ENCODE measurements at places on chromosomes 1 and 21.

DNA sequence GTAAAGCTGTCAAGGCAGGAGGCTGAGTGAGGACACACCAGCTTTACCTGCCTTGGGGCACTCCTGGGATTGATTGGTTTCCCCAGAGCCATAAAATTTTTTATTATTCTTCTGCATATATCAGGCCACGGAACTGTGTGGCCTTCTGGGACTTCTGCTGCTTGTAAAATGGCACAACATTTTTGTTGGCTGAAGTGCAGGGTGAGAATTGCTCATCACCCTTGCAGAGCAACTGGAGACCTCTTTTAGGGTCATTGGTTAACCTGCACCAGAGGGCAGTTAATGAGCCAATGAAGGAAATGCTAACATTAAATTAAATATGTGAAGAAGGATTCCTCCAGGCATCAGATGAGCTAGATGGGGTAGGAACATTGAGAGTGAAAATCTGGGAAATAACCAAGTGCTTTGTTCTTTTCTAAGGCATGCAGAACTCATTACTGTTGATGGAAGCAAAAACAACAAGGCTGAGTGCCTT, 87.7 kb downstream of the LTN1 start:
- DNase-seq = no peak

DNA sequence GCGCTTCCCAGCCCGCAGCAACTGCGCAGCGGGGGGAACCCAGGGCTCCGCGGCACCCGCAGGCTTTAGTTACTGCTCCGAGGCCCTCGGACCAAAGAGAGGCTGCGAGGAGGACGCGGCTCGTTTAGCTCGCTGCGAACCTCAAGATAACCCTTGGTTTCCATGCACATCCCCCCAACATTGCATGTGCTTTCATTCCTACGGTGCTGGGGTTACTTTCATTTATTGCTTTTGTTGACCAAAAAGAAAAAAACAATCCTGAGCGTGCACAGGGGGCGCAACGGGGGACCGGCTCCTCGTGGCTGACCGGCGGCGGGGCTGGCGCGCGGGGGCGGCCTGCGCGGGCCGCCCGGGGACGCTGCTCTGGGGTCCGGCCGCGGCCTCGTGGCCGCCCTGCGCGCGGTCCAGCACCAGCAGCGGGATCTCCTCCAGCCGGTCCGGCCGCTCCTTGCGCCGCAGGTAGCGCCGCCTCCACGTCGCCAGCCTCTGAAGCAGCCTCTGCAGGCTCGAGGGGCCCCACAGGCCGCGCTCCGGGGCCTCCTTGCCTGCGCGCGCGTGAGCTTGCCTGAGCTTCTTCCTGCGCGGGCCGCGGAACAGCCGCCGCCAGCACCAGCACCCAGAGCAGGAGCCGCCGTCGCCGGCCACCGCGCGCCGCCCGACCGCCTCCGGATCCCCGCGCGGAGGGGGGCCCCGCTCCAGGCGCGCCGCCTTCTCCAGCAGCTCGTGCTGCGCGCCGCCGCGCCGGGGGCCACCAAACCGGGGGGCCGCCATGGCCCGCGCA, 77.4 kb downstream of the DESI2 start:
- peak; percentile 26 for DNase-seq

DNA sequence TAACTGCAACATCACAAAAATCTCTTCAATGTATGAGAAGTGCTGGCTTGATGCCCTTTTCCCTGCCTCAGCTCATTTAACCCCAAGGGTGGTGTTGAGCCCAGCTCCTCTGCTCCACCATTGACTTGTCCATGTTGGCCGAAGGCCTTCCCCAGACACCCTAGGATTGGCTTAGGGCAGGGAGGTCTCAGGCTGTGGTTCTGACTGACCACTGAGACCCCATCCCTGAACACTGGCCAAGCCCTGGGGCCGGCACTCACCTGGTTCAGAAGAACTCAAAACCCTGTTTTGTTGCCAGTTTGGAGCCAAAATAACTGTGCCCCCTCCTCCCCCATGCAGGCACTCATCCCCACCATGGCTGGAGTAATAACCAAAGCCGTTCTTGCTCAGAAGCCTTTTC, 38.6 kb downstream of the NENF start:
- DNase-seq = no peak

DNA sequence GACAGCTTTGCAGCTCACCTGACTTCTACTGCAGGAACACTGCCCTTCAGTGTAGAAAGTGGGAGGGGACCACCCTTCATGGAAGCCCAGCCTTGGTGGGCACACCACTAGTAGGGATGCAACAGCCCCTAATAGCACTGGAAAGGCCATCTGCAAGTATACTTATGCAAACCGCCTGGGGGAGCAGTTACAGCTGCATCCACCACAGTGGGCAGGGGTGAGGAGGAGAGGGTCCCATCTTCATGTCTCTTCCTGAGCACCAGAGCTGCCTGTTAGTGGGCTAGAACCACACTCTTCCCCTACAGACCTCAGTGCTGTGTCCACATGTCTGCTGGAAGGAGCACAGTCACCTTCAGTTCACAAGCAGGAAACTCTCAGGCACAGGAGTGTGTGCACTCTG, 66.2 kb upstream of the LHX8 start:
- DNase-seq = no peak

DNA sequence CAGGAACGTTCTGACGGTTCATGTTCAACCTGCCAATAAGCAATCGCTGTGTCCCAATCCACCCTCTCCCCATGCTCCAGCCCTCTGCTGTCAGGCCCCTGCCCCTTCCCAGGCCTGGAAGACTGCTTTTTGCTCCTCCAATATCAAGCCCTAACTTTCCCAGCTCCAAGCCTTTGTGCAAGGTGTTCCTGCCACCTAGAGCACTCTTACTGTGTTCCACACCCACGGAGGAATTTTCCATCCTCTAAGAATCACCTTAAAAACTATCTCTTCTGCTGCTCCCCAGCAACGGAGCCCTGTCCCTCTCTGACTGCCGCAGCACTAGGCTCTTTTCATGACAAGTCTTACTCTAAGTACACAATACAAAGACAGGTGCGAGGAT, 657.9 kb downstream of the AJAP1 start:
- DNase-seq = no peak

- DNase-seq = no peak
Measured at GRCh38 chr1:12314333-12314903, 84.6 kb downstream of the VPS13D start.

GRCh38 chr1:231695439-231696255, 69.1 kb downstream of the DISC1 start:
- no peak for DNase-seq

- peak; percentile 1 for DNase-seq
Measured at GRCh38 chr1:35220976-35221375, 28.0 kb upstream of the SFPQ start.

- DNase-seq = no peak
Measured at GRCh38 chr1:43901196-43901961, 32.2 kb upstream of the ARTN start.

DNA sequence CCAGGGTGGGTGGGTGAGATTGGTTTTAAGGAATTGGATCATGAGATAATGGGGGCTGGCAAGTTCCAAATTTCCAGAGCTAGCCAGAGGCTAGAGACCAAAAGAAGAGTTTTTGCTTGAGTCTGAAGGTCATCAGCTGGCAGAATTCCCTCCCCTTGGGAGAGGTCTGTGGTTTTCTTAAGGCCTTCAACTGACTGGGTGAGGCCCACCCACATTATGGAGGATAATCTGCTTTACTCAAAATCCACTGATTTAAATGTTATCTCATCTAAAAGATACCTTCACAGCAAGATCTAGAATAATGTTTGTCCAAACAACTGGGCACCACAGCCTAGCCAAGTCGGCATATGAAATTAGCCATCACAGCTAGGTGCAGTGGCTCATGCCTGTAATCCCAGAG, 156.4 kb downstream of the URB2 start:
- DNase-seq = no peak

DNA sequence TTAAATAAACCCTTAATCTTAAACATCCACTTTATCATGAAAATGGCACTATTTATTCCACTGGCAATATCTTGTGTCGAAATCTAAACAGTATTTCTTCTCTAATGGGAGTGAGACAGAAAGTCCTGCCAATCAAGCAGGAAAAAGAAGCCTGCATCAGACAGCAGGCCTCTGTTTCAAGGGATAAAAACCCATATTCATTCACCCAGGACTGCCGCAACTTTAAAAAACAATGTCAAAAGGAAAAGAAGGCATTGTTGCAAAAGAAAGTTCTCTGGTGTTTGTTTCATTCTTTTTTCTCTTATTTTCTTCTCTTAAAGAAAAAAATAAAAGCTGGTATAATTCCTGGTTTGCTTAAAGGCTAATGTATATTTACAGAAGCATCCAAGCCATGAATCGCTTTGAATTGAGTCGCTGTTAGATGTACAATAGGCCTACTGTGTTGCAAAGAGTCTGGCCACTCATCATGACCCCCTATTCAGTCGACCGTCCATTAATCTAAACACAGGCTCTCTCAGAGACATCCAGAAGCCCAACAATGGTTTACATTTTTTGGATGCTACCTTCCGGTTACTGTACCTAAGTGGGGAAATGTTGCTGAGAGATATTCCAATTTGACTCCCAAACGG, 48.7 kb upstream of the ZC3H11B start:
- DNase-seq = no peak

- DNase-seq = no peak
Measured at GRCh38 chr1:59678040-59678439, 136.7 kb upstream of the HOOK1 start.

DNA sequence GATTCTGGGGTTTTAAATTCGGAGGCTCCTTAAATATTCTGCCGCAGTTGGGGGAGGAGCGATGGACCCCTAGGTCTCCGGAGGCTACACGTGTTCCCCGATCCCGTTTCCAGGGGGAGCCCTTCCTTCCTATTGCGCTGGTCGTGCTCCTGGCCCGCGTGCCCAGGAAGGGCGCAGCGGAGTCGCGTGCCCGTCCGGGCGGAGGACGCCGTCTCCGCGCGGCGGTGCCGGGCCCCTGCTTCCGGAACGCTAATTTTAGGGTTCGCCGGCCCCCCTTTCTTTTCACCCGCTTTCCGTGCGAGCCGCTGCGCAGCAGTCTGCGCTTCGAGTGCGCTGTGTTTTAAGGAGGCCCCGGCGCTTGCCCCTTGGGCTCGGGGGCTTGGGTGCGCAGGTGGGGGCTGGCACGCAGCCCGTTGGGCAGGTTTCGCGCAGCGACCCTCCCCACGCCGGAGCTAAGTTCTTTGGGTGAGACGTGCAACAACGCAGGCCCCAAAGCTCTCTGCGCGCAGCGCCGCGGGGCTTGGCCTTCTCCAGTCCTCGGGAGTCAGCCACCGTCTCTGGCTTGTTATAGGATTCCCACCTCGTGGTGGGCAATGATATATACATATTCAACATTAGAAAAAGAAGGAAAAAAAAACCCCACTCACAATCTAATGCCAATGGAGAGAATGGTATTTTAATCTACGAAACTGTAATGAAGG, 43.5 kb upstream of the DNAJC6 start:
- peak; percentile 18 for DNase-seq

Data from stimulated activated CD4-positive, alpha-beta T cell treated with anti-CD3 and anti-CD28 coated beads, Interleukin-12 subunit alpha, Interleukin-12 subunit beta, amount 100 ng/mL, for 4 hours (primary cell).